ENCODE measurements at places on chromosomes 4 and X.

GRCh38 chr4:121272526-121272925, 108.3 kb downstream of the QRFPR start:
- DNase-seq, result no peak

- no peak for DNase-seq
These were observed 324.6 kb upstream of the MAGEB2 start for GRCh38 chrX:29890646-29891200.

DNA sequence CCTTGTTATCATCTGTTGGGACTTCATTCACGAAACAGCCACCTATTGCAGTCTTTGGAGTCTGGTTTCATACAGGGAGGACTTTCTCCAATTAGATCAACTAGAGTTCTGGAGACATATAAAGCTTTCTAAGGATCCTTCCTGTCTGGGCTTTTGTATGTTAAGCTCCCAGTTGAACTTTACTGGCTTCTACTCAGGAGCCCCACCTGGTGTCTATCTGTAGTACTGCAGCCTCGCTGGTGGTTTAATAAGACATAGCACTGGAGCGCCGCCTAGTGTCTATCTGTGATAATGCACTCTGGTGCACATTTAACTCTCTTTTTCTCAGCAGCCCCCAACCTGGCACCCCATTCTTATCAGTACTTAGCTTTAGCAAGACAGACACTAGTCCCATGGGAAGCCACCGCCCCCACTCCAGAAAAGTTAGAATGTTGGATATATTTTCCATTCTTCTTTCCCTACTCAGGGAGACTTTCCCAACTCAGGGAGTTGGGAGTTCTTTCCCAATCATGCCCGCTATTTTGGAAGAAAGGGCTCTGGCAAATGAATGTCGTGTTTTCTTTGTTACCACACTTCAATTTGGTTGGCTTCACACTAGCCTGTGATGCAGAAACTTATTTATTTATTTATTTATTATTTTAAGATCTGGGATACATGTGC, 36.9 kb upstream of the SYTL4 start:
- peak; percentile 77 for DNase-seq

GRCh38 chr4:108544481-108544880, 75.9 kb upstream of the RPL34 start:
- DNase-seq, result no peak

Measured in NAMALWA (cell line).